T-cell (primary cell): ENCODE measurements at places on chromosomes 6 and 20.

GRCh38 chr6:168013250-168013915 lies 15.9 kb downstream of the KIF25 start:
- no peak for DNase-seq
- H3K36me3 ChIP-seq, result no peaks in the 10 kb centered on the region
- no peak overlapping the region for H3K4me3 ChIP-seq
- no peak overlapping the region for H3K27ac ChIP-seq

DNA sequence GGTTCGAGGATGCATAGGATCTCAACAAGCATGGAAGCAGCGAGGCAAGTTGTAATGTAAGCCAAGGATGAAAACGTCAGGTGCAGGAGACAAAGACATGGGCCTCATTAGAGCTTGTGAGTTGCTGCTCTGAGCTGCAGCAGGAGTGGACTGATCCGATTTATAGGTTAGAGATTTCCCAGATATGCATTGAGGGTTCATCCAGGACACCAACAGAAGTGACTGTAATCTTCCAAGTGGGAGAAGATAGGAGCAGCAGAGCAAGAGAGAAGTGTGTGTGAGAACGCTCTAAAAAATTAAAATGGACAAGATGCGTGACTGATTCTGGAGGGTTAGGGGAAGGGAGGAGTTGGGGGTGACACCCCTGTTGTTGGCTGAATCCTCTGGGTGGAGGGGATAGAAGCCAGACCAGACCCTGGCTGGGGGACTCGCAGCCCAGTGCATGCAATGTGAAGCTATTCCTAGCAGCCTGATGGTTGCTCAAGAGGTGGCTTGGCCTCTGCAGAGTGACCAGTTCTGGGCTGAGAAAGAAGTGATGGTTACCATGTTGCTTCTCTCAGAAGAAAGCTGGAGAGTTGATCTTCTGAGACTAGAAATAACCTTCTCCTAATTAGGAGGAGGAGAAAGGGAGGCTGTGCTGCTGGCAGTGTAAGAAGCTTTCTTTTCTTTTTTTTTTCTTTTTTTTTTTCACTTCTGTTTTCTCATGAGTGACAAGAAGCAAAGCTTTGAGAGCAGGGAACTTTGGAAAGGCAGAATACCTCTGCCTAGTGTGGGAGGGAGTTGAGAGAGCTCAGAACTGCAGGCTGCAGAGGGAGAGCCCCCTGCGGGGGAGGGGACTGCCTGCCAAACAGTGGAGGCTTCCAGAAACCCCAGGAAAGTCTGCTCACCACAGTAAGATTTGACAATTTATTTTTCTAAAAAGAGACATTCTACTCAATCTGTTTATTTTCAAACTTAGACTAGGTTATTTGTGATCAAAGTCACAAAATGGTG lies 116.9 kb downstream of the SLX4IP start:
- peaks cover 11% of the 10 kb centered on the region for H3K4me1 ChIP-seq
- H3K27me3 ChIP-seq, result no peaks in the 10 kb centered on the region
- no peak overlapping the region for H3K4me3 ChIP-seq
- no peak for DNase-seq
- H3K36me3 ChIP-seq, result no peaks in the 10 kb centered on the region

DNA sequence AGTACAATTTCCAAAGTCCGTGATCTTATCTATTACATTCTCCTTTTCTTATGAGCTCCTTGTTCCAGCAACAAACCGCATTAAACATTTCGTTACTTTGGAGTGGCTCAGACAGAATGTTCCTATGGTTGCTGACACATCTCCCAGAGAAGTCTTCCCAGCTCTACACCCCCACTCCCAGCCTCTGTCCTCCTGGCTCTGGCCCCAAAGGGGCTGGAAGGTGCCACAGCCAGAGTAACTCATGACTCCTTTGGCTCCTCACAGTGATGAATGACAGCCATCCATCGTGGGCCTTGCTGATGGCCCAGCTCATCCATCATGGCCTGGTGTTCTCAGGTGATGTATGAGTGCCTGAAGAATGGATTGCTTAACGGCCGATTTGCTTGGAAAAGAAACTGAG lies 203.0 kb downstream of the DHX35 start:
- DNase-seq, result no peak
- H3K36me3 ChIP-seq, result no peaks in the 10 kb centered on the region
- H3K27me3 ChIP-seq, result no peaks in the 10 kb centered on the region

- no peaks in the 10 kb centered on the region for H3K4me1 ChIP-seq
- no peak for DNase-seq
- H3K4me3 ChIP-seq, result no peak overlapping the region
- H3K27ac ChIP-seq, result no peak overlapping the region
- no peaks in the 10 kb centered on the region for H3K27me3 ChIP-seq
Observed at GRCh38 chr6:132259070-132259469, 142.2 kb downstream of the MOXD1 start.

DNA sequence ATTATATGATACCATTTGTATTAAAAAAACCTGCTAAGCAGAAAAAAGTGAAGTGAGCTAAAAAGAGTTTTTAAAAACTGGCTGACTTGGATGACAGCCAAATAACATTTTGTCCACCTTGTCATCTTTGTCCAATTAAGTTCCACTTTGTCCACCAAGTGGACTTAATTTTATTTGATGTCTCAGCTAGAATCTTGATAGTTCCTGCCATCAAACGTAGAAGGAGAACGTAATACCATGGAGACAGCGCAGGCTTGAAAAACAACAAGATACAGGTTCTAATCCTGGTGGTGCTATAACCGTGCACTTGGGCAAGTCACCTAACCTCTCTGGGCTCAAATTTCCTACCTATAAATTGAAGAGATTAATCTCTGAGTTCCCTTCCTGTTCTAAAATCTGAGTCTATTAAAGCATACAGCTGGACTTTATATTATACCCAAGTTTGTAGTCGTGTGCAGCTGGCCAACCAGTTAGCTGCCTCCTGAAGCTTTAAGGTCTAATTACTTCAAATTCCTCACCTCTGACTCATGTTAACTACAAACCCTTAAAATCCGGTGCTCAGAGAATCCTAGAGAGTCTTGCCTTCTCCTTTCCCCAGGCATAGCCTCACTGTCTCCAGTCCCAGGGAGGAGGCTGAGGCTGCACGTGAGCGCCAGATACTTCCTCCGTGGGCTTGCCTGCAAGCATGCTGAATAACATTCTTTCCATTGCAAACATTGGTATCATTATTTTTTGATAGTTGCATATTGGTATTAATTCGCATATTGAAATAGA lies 16.8 kb downstream of the TMEM244 start:
- DNase-seq, result no peak
- H3K27me3 ChIP-seq, result no peaks in the 10 kb centered on the region
- no peak overlapping the region for H3K27ac ChIP-seq
- no peak overlapping the region for H3K4me3 ChIP-seq

GRCh38 chr6:151026041-151026663 lies 160.7 kb downstream of the MTHFD1L start:
- H3K4me3 ChIP-seq, result no peak overlapping the region
- H3K4me1 ChIP-seq, result no peaks in the 10 kb centered on the region
- DNase-seq, result no peak
- H3K27ac ChIP-seq, result no peak overlapping the region

GRCh38 chr6:87184762-87185250 lies 29.4 kb downstream of the ZNF292 start:
- H3K27ac ChIP-seq, result no peak overlapping the region
- H3K36me3 ChIP-seq, result no peaks in the 10 kb centered on the region
- no peaks in the 10 kb centered on the region for H3K27me3 ChIP-seq
- H3K4me1 ChIP-seq, result peaks cover 25% of the 10 kb centered on the region
- no peak for DNase-seq
- no peak overlapping the region for H3K4me3 ChIP-seq

DNA sequence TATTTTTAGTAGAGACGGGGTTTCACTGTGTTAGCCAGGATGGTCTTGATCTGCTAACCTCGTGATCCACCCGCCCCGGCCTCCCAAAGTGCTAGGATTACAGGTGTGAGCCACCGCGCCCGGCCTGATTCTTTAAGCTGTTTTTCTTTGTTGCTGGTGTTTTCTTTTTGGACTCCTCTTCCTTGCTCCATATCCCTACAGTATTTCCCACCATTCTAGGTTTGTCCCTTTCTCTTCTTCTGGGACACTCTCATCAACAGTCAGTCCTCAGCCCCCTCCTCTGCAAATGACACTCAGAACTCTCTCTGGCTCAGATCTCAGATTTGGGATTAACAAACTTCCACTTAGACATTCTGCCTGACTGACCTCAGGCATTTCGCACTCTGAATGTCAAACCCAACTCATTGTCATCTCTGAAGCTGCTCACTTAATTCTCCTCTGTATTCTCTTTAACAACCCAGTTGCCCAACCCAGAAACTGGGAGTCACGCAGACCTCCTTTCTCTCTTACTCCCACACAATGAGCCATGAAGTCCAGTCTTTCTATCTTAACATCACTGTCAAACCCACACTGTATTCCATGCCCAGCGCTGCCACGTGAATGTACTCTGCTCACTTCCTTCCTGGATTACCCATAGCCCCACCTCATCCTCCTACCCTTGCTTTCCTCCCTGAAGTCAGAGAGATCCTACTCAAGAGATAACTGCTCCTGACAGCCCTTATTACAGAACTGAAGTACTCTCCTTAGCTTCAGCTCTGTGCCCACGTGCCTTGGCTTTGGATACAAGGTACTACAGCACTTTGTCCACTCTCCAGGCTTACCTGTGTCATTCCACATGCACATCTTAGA lies 2.6 kb downstream of the MPIG6B start:
- H3K4me1 ChIP-seq, result peaks cover 13% of the 10 kb centered on the region
- no peak overlapping the region for H3K27ac ChIP-seq
- DNase-seq, result no peak
- H3K36me3 ChIP-seq, result peaks cover 3% of the 10 kb centered on the region
- no peaks in the 10 kb centered on the region for H3K27me3 ChIP-seq

DNA sequence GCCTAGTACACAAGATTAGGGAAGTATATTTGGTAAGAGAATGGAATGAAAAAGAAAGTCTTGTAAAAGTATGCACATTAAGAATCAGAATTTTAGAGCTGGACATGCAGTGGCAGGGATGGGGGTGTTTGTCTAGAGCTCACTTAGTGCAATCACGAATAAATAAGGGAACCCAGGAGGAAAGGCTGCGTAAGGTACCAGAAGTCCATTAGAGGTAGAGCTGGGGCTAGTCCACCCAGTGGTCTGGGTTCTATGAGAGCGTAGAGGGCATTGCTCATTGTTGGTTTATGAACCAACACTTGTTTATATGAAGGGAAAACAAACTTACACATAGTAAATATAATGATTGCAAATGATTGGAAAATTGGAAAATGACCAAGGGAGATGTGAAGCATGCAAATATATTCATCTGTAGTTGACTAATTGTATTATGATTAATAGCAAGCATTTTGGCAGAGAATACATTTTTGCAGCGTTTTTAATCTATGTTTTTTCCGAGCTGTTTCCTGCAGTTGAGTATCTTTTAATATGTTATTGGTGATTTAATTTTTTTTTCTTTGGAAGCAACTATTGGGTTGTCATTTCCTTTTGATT lies 3.2 kb downstream of the CDC40 start:
- no peak overlapping the region for H3K27ac ChIP-seq
- DNase-seq, result no peak
- H3K27me3 ChIP-seq, result no peaks in the 10 kb centered on the region
- no peak overlapping the region for H3K4me3 ChIP-seq
